ENCODE measurements at places on chromosomes 12 and 14.

- no peak for DNase-seq
Measured at GRCh38 chr12:10293151-10293550, 14.5 kb upstream of the KLRD1 start.

DNA sequence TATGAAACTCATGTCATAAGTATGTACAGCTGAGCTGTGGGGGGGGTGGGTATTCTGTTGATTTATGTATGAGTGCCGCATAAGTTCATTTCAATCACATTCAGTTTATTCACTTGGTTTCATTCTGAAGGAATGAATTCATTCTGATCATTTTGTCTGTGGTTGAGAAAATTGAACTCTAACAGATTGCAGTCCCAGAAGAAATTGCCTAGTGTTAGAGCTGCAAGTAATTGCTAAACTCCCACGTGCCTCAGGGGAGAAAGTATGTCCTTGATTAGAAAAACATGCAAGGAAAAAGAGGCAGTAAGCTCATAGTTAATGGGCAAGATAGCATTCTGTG is 442.4 kb upstream of the MGAT4C start:
- DNase-seq = no peak

- no peak for DNase-seq
Measured at GRCh38 chr14:54829486-54830224, 73.0 kb downstream of the GCH1 start.

GRCh38 chr12:5220835-5221234 is 177.2 kb downstream of the KCNA5 start:
- no peak for DNase-seq

GRCh38 chr12:119788786-119789185 is 88.3 kb downstream of the CIT start:
- no peak for DNase-seq

DNA sequence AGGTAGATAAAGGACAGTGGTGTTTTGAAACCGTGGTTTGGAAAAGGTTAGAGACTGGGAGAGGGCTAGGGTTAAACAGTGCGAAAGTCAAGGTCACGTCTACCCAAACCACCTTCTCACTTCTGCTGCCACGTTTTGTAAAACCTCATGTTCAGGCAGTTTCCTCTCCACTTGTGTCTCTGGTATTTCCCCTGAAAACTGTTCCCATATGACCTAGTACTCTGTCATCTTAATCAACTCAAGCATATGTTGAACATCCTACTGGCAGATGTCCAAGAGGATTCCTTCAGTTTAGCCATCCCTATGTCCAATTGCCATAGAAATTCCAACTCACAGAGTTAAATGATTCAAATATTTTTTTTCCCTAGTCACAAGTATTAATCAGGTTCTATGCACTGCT is 17.4 kb downstream of the CLEC4C start:
- DNase-seq = no peak

- DNase-seq = no peak
Measured at GRCh38 chr12:126582231-126582630, 1517.0 kb downstream of the AACS start.

- DNase-seq = no peak
Measured at GRCh38 chr14:81412779-81413178, 12.7 kb upstream of the STON2 start.

DNA sequence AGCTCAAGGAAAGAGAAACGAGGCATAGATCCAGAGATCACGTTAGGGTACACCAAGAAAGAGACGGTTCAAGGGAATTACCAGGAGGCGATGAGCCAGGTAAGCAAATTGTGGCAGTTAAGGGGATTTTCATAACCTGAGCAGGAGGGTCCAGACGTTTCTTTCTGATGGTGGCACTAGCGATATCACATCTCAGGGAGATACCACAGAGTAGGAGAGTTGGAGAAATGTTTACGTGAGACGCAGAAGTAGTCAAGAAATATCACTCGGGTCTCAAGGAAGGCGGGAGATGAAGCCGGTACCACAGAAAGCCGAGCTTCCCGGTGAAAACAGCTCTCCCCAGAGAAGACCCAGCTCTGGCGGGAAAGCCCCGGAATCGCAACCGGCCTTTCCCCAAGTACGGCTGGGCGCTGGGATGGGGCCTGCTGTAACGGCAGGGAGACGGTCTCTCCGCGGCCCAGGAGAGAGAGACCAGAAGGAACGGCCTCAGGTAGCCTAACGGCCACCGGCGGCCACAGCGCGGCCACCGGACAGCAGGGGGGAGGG is 485 bp downstream of the SENP1 start:
- peak; percentile 22 for DNase-seq

DNA sequence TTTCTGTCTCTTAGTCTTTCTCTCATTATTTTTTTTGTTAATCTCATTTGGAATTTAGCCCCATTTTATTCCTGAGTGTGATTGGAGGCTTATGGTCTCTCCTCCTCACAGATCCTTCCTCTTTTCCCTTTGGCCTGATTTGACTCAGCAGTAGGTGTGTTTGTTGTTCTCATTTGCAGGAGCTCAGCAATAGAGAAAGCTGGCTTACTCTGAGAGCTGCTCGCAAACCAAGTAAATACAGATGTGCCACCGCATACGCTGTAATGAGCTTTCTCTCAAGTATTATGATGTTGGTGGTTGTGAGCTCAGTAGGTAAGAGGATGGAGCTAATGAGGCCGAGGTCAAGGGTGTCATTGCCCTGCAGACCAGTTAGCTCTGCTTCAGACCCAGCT is 206.5 kb downstream of the ETV6 start:
- no peak for DNase-seq

DNA sequence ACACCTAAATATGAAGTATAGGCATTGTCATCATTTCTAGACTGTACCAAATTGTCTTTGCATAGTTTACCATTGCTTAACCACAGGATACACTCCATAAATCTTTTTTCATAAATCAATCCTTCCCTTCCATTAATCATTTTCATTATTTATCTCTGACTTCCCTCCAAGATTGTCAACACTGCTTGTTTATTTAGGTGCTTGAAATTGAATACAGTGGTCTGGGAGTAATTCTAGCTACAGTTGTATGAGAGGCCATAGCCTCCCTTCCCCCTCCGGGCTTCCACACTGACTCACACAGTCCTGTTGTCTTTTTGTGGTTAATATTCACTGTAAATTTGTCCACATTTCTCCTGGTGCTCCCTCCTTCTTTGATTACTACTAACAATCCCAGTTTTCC is 114.2 kb upstream of the ARID2 start:
- DNase-seq = no peak

GRCh38 chr12:132363661-132364347 is 34.4 kb upstream of the GALNT9 start:
- DNase-seq = no peak

GRCh38 chr14:44297437-44297836 is 209.6 kb downstream of the FSCB start:
- DNase-seq = no peak

DNA sequence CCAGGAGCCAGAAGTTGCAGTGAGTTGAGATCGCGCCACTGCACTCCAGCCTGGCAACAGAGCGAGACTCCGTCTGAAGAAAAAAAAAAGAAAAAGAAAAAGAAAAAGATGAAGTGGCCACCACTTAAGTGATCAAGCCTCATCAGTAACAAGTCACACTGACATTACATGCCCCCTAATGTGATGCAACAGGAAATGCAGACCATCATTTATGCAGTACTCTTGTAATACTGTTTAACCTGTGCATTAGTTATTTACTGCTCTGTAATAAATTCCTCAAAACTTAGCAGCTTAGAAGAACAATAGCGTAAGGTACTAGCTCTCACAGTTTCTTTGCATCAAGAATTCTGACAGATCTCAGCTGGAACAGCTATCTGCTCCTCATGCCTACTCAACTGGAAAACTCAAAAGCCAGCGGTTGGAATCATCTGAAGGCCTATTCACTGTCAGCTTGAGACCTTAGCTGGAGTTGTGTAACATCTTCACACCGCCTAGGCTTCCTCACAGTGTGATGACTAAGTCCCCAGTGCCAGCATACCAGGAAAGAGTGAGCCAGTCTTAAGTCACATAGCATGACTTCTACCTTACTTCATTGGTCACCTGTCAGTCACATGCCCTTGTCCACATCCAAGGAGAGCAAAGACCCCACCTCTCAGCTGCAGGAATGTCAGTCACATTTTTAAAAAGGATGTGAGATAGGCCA is 31.5 kb downstream of the EPS8 start:
- no peak for DNase-seq

- no peak for DNase-seq
Measured at GRCh38 chr14:54653712-54654469, 87.0 kb downstream of the SAMD4A start.

DNA sequence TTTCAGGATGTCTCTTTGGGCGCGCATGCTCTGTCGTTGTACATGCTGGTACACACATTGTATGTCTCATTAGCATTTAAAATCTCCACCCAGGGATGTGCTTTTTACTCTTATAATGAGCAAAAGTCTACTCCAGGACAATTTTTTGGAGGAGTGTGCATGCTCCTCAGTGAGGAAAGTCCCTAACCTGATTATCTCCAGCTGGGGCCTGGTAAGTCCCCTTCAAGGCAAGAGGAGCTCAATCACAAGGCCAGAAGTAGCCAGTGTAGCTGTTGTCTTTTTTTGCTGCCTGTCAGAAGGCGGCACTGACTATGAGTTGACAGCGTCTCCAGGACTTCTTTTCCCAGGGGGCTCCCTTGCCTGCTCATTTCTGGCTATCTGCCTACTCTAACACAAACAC is 218.3 kb upstream of the CNTN1 start:
- no peak for DNase-seq

DNA sequence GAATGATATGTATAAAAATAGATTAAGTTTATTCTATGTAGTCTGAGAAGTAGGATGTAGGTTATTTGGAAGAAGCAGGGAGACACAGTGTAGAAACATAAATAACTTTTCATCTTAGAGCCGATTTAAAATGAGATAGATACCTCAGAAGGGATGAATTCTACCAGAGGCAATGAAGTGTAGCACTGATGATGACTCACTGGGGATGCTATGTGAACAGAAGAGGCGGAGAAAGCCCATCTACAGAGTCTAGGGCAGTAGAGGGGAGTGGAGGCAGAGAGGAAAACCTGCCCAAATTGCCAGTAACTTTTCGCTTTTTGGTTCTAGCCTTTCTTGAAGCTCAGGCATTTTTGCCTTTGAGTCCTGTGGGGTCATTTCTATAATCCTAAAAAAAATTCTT is 451.8 kb downstream of the ATP23 start:
- DNase-seq = no peak
